ENCODE measurements at places on chromosomes 7 and 10.

DNA sequence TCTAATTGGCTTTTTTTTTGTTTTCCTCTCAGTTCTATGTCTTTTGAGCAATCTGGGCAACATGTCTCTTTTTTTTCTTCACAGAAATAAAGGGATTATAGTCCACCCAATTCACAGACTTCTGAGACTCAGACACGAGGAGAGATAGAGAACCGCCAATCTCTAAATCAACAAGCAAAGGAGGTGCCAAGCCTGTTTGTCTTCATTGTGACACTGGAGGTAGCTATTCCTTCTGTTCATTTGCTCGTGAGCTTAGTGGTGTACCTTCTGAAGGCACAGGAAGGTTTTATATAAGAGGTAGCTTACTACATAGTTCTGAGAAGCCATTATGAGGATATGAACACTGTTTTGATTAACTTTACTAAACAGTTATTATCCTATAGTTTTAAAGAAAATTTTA, 6.1 kb downstream of the EPHB6 start:
- no peak for DNase-seq

GRCh38 chr7:52648872-52649271, 386.6 kb upstream of the POM121L12 start:
- no peak for DNase-seq

DNA sequence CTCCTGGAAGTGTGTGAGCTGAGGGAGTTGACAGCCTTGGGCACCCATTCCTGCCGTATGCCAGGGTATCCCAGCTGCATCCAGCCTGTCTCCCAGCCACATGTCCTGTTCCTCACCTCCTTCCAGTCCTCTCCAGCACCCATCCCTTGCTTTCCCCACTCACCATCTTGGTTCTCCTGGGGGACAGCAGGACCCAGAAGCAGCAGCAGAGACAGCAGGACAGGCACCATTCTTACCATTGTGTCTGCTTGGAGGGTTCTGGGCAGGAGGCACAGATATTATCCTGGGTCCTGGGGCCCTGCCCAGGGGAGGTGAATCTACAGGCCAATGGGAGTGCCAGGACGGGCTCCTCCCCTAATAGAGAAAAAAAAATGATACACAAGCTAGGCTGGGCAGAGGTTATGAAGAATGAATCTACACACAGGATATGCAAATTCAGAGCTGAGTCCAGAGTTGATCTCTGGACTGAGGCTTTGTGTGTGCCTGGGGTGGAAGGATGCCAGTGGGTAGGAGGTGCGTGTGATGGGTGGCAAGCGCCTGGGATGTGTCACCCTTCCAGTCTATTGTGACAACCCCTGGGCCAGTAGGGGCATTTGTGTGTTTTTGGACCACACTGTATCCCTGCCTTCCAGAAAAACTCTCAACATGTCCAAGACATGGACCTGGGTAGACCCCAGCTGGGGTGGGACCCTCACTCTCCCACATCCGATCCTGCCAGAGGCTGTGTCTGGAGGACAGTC, at the start of gene AZGP1:
Gene AZGP1, minus strand, starts transcription at position 250 of the 740 bp plus-strand sequence. Its CDS starts 11 bp downstream, at position 239.
- DNase-seq, result no peak

GRCh38 chr10:51707821-51708424, 8.5 kb upstream of the CSTF2T start:
- no peak for DNase-seq

DNA sequence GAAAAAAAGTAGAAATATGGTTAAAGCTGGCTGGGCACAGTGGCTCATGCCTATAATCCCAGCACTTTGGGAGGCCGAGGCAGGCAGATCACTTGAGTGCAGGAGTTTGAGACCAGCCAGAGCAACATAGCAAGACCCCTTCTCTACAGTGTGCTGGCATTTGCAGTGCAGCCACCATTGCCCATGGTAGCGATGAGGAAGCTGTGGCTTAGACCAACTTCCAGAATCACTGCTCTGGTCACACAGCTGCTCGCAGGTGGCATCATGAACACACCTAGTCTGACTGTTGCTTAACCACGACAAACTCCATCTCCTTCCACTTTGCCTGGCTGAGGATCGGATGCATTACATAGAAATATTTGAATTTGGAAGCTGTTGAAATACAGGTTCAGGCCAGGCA, 137.1 kb downstream of the CUX1 start:
- DNase-seq, result no peak

GRCh38 chr10:104259999-104260774, 5.5 kb downstream of the GSTO1 start:
- no peak for DNase-seq

GRCh38 chr7:73738220-73738611, 386 bp downstream of the ABHD11 start:
- peak; percentile 60 for DNase-seq

- no peak for DNase-seq
Observed at GRCh38 chr10:102870221-102870620, 951 bp downstream of the AS3MT start.

DNA sequence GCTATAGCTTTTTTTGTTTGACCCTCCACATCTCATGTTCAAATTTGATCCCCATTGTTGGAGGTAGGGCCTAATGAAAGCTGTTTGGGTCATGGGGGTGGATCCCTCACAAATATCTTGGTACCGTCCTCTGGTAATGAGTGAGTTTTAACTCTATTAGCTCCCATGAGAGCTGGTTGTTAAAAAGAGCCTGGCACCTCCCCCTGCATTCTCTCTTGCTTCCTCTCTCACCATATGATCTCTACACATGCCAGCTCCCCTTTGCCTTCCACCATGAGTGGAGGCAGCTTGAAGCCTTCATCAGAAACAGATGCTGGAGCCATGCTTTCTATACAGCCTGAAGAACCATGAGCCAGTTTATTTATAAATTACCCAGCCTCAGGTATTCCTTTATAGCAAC, 43.0 kb upstream of the IMMP2L start:
- no peak for DNase-seq

DNA sequence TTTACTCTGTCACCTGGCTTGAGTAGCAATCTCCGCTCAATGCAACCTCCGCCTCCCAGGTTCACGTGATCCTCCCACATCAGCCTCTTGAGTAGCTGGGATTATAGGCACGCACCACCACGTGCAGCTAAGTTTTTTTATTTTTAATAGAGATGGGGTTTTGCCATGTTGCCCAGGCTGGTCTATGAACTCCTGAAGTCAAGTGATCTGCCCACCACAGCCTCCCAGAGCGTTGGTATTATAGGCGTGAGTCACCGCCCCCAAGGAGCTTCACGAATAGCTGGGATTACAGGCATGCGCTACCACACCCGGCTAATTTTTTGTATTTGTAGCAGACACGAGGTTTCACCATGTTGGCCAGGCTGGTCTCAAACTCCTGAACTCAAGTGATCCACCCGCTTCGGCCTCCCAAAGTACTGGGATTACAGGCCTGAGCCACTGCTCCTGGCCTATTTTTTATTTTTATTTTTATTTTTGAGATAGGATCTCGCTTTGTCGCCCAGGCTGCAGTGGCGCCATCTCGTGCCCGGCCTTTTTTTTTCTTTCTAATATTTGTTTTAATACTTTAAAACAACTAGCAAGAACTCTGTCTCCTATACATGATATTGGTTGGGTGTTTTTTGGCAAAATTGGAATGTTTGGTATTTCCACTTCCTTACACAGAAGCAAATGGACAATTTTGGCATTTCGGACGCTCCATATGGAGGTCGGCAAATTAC, 1.1 kb downstream of the EFCAB10 start:
- DNase-seq, result no peak

DNA sequence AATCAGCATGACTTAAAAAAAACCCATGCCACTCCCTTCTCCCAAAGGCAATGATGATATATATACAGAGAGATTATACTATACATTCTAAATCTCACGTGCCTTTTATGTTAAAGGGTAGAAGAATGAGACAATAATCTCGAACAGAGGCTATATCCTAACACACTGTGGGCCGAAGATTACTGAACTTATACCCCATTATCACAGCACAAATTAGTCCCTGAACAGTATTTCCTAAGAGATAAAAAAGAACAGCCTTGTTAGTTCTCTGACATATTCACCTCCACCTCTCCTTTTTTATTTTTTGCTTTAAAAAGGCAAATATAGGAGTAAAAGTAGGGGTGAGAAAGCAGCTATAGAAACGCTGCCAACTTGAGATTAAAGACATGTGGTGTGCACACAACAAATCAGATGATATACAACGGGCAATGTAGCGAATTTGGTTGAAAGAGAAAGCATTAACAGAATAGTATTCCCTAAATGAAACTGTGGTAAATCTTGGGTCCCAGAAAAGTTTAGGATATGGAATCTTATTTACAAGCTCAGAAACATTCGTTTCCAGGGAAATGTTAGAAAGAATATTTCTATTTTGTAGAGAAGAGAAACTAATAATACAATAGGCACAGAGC, 69.5 kb downstream of the JMJD1C start:
- no peak for DNase-seq

DNA sequence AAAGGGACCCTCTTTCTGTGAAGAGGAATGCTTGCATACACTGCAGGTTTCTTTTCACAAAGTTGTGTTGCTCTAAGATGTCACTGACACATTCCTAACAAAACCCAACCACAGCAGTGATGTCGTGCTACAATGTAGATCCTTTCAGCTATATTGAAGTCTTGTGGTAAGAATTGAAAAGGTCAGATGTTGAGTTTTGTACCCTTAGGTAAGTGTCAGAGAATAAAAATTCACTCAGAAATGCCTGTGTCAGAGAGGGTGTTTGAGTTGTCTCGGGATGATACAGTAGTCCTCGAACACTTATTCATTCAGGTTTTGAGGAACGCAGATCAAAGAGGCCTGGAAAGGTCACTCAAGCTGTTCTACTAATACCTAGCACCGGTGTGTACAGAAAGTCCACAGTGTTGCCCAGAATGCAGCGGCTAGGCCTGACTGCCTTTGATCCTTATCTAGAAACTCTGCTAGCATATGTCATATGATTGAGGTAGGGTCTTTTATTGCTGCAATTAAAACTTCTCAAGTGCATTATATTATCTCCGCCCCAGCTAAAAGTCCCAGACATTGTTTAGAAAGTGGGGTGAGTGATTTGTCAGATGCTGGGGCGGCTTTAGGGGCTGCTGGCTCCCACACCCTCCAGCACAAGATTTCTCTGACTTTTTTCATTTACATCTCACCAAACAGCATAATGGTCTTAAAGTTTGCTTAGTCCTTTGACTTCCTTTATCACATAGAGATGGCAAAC, 26.0 kb downstream of the RNF32 start:
- no peak for DNase-seq

All from right hindlimb (tissue), 1 donor.